ENCODE measurements at places on chromosomes 4 and X. TPM values are rescaled to one million over a fixed set of nuclear protein-coding genes. Genes with fewer than 3 reads are reported as not detected.

TMEM47 gene
- polyA plus RNA-seq: 46.0 TPM

GBA3 gene
- polyA plus RNA-seq: 13.6 TPM

MAGEC3 gene
- not detected for polyA plus RNA-seq

NUP62CL gene
- 10.8 TPM for polyA plus RNA-seq

GATA1 gene
- polyA plus RNA-seq: 0.26 TPM

SPANXD gene
- not detected for polyA plus RNA-seq

TRPC3 gene
- polyA plus RNA-seq: 1.3 TPM

PNMA6A gene
- polyA plus RNA-seq: 12.9 TPM

TMPRSS11B gene
- polyA plus RNA-seq: 0.11 TPM

DBET gene
- not detected for polyA plus RNA-seq

MTHFD2L gene
- 30.6 TPM for polyA plus RNA-seq

POU3F4 gene
- polyA plus RNA-seq: 8.0 TPM

ABCG2 gene
- polyA plus RNA-seq: 5.3 TPM

PRKX gene
- 19.9 TPM for polyA plus RNA-seq

RHOXF2B gene
- not detected for polyA plus RNA-seq

LIMCH1 gene
- polyA plus RNA-seq: 113 TPM

GIMD1 gene
- not detected for polyA plus RNA-seq

MAGEA12 gene
- polyA plus RNA-seq: not detected

TNMD gene
- 2.3 TPM for polyA plus RNA-seq

HS6ST2 gene
- polyA plus RNA-seq: 27.8 TPM

N4BP2 gene
- polyA plus RNA-seq: 22.8 TPM

UCP1 gene
- 0.29 TPM for polyA plus RNA-seq

PYURF gene
- 110 TPM for polyA plus RNA-seq

PPBP gene
- 5.3 TPM for polyA plus RNA-seq

ARSJ gene
- 16.6 TPM for polyA plus RNA-seq

CISD2 gene
- 62.9 TPM for polyA plus RNA-seq

NLGN4X gene
- 11.8 TPM for polyA plus RNA-seq

SLC2A9 gene
- 9.6 TPM for polyA plus RNA-seq

RADX gene
- 5.1 TPM for polyA plus RNA-seq

CFAP47 gene
- 1.1 TPM for polyA plus RNA-seq

CCSER1 gene
- polyA plus RNA-seq: 16.7 TPM

CT83 gene
- polyA plus RNA-seq: not detected

UGT2B17 gene
- polyA plus RNA-seq: not detected

PABPC5 gene
- polyA plus RNA-seq: 8.6 TPM

GLRB gene
- polyA plus RNA-seq: 11.5 TPM

CNGA1 gene
- 7.3 TPM for polyA plus RNA-seq

XAGE2 gene
- polyA plus RNA-seq: not detected

FAM47A gene
- not detected for polyA plus RNA-seq

NONO gene
- 466 TPM for polyA plus RNA-seq

TMEM255A gene
- polyA plus RNA-seq: 0.49 TPM

FOXP3 gene
- polyA plus RNA-seq: 0.82 TPM

MAGEA9B gene
- polyA plus RNA-seq: not detected

PNMA6F gene
- 0.13 TPM for polyA plus RNA-seq

WDFY3 gene
- polyA plus RNA-seq: 52.6 TPM

RXFP1 gene
- 0.38 TPM for polyA plus RNA-seq

FAM184B gene
- polyA plus RNA-seq: 0.30 TPM
